CD8-positive, alpha-beta T cell (primary cell): ENCODE measurements at places on chromosomes 3 and 15.

GRCh38 chr3:128278761-128279600, 125.7 kb downstream of the EEFSEC start:
- DNase-seq: no peak

DNA sequence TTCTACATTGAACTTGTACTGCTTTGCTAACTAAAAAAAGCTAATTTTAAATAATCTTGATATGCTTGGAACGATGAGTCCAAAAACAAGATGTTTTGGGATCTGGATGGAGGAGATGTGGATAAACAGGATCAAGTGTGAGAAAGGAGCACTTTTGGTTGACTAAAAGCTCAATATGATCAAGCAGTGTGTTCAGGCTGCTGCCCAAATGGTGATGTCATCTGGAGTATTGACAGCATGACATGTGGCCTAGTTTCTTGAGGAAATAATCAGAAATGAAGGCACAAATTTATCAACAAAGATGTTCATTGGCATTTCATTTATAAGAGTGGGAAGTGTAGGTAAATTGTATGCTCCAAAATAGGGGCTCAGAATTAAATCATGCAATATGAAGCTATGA, 161.2 kb downstream of the SOX2 start:
- no peak for DNase-seq

DNA sequence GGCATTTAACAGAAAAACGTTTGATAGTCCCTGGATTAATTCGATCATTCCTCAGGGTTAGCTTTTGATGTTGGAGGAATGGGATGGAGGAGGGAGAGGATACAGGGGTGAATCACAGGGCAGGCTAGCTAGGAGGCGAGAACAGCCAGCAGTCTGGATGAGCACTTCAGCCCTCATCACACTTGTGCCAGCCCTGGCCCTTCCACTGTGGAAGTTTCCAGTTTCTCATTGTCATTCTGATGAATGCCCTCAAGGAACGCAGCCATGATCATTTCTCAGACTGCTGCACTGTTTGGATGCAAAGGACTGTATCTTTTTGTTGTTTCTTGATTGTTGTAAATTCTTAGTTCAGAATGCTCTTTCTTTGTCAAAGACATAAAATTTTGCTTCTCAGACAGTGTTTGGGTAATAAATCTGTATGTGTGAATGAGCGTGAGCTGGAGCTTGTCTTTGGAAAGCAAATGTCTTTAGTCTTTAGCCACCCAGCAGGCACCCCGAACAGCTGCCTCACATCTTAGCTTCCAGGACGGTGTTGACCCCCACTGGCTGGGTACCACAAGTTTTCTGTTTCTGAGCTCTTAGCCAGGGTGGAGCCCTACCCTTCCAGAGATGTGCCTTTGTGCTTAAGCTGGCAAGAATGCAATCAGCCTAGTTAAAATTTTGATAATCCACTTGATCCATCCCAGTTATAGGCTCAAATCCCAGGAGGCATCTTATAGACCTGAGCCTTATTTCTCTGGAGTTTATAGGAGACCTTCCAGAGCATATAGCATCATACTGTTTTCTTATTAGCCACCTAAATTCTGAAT, 121.1 kb downstream of the PDCD6IP start:
- no peak for DNase-seq

DNA sequence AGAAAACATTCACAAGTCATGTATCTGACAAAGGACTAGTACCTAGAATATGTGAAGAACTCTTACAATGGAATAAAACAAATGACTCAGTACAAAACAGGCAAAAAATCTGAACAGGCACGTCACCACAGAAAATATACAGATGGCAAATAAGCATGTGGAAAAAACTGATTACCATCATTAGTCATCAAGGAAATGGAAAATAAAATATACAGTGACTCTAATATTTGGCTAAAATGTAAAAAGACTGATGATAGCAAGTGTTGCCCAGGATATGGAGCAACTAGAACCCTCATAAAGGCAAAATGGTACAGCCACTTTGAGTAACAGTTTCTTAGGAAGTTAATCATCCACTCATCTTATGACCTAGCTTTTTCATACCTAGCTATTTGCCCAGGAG, 95.8 kb upstream of the ABHD17C start:
- DNase-seq: no peak

- no peak for DNase-seq
These were observed 326.3 kb downstream of the UACA start for GRCh38 chr15:70437089-70437488.
